ENCODE measurements at places on chromosomes 6 and 20. TPM values are rescaled to one million over a fixed set of nuclear protein-coding genes. Genes with fewer than 3 reads are reported as not detected.

- no peak for DNase-seq
These were observed 447.5 kb upstream of the HSF2 start for GRCh38 chr6:121951918-121952379.

GRCh38 chr6:154106251-154106650 lies 67.2 kb downstream of the OPRM1 start:
- no peak for DNase-seq

DNA sequence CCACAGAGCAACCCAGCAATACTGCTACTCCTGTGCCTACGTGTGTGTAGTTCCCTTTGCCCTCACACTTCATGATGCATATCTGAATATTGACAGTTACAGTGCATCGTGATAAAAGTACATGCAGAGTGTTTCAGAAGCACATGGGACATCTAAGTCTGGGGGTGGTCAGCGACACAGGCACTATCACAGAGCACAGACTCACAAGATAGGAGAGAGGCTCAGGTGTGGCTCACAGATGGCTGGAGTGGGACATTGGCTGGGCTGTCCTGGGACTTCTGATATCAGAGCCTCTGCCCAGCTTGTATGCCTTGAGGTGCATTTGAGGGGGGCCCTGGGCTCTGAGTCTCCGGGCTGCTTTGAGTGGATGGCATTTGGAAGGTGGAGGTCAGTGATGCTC lies 227.0 kb upstream of the RNF24 start:
- no peak for DNase-seq

Gene C6orf52
- total RNA-seq, result 3.6 TPM

DNA sequence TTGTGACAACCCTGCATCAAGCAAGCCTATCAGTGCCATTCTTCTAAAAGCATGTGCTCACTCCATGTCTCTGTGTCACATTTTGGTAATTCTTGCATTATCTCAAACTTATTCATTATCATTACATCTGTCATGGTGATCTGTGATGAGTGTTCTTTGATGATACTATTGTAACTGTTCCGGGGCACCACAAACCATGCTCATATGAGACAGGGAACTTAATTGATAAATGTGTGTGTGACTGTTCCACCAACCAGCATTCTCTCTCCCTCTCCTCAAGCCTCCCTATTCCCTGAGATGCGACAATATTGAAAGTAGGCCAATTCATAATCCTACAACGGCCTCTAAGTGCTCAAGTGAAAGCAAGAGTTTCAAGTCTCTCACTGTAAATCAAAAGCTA lies 4.0 kb downstream of the HUS1B start:
- DNase-seq, result no peak

DNA sequence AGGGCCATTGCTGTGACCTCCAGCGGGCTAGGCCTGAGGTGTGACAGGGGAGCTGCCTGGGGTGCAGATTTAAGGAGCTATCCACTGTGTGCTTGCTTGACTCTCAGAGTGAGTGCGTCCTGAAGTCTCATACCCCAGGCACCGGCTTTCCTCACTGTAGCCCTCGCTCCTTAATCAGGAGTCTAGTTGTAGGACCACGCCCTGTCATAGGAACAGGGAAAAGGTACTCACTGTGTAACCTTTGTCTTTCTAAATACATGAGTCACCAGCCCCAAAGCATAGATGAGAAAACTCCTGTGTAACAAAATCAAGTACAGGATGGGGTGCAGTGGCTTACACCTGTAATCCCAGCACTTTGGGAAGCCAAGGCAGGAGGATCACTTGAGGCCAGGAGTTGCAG lies 141.7 kb downstream of the TMEM242 start:
- no peak for DNase-seq

Gene CALHM6
- total RNA-seq, result 29.2 TPM

GRCh38 chr6:132380358-132381029 lies 20.8 kb downstream of the MOXD1 start:
- DNase-seq, result no peak

DNA sequence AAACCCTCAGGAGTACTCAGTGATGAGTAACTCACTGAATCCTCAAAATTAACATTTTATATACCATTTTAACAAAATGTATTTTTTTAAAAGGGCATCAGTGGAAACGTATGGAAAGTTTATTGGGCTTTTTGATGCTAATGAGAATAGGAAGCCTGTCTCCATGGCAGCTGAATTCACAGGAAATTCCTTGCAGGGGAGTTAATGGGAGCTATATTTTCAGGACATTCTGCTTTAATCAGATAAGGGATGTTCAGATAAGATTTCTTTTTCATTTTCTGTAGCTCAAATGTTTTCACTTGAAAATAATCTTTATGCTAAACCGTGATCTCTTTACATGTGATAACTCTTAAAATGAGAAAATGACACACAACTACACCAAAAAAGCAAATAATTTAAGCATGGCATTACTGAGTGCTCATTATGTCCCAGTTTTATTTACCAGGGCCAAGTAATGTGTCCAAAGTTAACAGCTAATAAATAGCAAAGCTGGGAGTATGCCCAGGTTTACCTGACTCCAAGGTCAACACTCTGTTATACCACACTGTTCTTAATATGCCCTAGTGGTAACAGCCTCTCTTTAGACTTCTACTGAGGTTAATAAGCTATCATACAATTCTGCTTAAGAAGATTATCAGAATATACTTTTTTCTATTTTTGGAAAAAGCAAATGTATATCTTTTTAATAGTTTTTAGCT lies 348.1 kb downstream of the GRIK2 start:
- DNase-seq, result no peak

GRCh38 chr6:169650959-169651292 lies 50.9 kb downstream of the WDR27 start:
- DNase-seq, result no peak

Gene TMEM244
- not detected for total RNA-seq

GRCh38 chr6:88705601-88706000 lies 257.8 kb downstream of the RNGTT start:
- no peak for DNase-seq

Gene LY86
- total RNA-seq, result 1.1 TPM

Gene TTLL9
- total RNA-seq, result not detected

- DNase-seq, result no peak
These were observed 3.5 kb upstream of the SLC44A4 start for GRCh38 chr6:31882344-31882743.

GRCh38 chr6:39130691-39131090 lies 15.7 kb upstream of the SAYSD1 start:
- DNase-seq, result no peak
